ENCODE measurements at places on chromosomes 11 and 22.

DNA sequence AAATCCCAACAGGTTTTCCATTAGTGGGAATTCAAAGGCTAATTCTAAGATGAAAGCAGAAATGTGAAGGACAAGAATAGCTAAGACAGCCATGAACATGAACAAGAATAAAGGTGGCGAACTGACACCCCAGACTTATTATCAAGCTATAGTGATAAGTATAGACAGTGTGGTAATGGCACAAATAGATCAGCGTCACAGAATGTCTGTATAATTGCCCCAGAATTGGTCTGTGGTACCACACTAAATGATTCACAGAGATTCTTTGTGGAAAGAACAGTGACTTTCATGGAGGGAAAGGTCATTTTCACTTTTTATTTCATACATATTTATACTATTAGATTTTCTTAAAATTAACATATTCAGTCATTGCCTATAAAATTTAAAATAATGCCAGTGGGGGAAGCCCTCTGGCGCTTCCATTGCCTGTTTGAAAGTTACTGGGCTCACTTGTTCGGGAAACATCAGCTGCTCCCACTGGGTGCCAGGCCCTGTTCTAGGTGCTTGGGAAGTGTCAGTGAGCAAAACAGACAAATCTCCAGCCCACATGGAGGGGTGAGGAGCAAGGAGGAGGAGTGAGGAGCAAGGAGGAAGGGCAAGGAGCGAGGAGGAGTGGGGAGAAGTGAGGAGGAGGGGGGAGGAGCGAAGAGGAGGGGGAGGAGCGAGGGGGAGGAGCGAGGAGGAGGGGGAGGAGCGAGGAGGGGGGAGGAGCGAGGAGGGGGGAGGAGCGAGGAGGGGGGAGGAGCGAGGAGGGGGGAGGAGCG, 11.3 kb upstream of the NLRP6 start:
- DNase-seq: peak; percentile 26

- no peak for DNase-seq
Measured at GRCh38 chr22:23253475-23254055, 73.3 kb downstream of the BCR start.

- no peak for DNase-seq
Measured at GRCh38 chr22:45481661-45482060, 21.0 kb upstream of the FBLN1 start.

GRCh38 chr11:129257512-129257911, 65.4 kb upstream of the ARHGAP32 start:
- DNase-seq: no peak

DNA sequence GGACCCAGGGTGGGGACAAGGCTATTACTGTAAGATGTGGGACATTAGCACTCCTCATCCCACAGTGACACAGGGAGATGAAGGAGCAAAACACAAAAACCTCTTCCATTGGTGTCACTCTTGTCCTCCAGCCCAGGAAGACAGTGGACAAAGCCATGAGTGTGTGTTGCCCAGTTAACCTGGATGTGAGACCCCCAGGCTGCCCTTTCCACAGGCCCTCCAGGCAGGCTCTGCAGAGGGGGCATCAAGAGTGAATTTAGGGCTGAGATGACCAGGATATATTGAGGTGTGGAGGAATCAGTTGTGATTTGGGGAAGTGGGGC, 111.3 kb downstream of the GGTLC2 start:
- DNase-seq: no peak
